ENCODE measurements at places on chromosomes 3 and 15.

- DNase-seq = no peak
These were observed 44.4 kb downstream of the TTBK2 start for GRCh38 chr15:42876224-42876623.

GRCh38 chr3:40827226-40827625 is 302.5 kb downstream of the ZNF621 start:
- DNase-seq = no peak

DNA sequence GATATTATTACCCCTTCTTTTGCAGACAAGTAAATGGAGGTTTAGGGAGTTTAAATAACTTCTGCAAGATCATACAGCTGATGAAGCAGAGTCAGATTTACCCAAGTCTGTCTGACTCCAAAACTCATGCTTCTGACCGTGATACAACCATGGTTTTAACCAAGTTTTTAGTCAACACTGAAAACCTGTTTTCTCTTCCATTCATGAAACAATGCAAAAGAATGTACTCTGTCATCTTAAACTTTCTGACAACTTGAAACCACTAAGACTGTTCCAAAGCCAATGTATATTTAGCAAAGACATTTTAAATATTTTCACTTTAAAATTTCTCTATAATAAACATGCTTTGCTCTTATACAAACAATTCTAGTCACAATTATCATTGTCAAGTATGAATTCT is 77.0 kb upstream of the RBMS3 start:
- DNase-seq = no peak

GRCh38 chr15:29322415-29322814 is 52.8 kb upstream of the NSMCE3 start:
- no peak for DNase-seq

DNA sequence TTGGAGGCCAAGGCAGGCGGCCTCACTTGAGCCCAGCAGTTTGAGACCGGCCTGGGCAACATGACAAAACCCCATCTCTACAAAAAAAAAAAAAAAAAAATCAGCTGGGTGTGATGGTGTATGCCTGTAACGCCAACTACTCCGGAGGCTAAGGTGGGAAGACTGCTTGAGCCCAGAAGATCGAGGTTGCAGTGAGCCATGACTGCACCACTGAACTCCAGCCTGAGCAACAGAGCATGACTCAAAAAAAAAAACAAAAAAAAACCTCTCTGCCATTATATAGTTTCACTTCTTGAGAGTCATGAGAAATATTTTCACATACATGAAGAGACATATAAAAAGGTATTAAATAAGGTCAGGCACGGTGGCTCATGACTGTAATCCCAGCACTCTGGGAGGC is 45.9 kb upstream of the CP start:
- no peak for DNase-seq

DNA sequence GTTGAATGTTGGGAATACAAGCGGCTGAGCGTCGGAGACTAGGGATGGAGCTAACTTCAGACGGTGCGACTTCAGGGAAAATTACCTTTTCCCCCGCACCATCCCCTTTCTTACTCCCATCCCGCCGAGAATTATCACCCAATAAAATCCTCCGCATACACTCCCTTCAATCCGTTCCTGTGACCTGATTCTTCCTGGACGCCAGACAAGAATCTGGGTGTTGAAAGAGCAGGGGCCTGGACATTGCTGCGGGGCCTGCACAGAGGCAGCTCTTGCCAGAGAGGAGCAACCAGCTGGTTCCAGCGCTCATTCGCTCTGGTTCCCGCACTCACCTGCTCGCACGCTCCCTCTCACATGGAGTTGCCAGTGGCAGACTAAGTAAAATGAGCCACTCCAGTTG is 241.9 kb downstream of the ALCAM start:
- no peak for DNase-seq

- DNase-seq = no peak
These were observed 6.6 kb downstream of the TM6SF1 start for GRCh38 chr15:83113881-83114674.

GRCh38 chr3:24781454-24781853 is 286.8 kb upstream of the THRB start:
- no peak for DNase-seq

DNA sequence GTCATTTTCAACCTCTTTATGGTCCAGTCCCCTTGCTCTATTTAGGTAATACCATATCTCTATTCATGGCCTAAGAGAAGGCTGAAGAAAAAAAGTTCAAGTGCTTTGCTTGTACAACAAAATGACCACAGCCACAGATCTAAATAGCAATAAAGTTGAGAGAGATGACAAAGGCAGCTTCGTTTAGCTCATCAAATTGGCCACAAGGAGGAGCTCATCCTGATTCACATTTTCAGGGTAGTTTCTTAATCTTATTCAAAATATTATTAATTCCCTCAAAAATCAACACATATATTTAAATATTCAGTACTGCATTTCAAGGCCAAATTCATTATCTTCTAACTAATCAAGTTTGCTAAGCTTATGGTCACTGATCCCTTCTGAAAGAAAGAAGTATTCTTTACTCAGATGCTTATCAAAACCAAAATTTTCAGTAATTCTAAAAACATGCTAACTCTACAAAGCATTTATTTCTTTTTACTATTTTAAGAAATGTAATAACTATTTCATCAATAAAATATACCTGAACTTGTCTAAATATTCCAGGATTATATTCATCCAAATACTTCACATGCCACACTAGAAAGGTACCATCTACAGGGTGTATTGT is 85.5 kb downstream of the DMXL2 start:
- no peak for DNase-seq

- DNase-seq = no peak
These were observed 52.8 kb downstream of the STAG1 start for GRCh38 chr3:136699271-136699828.

DNA sequence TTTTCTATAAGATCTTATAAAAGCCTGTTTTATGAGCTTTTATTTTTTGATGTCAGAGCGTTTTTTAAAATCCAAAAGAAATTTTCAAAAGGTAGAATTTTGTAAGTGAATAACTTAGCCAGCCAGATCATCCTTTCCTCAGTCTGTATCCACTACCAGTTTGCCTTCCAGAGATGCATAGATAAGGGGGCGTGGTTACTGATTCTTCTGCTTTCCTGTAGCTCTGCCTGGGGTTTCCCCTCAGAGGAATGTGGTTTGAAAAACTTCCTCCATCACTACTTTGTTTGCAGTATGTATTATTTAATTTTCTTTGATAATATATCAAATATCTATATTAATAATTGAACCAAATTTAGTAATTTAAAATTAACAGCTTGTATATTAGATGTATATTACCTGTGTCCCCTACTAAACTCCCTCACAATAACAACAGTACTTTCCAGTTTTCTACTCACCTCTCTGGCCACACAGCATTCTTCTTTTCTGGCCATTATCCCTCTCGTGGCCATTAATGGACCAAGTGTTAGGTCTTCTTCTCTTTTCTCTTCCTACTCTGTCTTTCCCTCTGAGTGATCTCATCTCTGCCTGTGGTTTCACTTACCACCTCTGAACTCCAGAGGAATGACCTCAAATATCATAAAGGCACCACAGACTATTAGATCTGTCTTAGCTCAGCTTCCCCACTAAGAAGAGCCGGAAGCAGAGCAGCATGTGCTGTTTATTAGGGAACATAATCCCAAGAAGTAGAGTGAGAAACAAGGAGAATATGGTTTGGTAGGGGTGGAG is 239.7 kb downstream of the UBE2E2 start:
- DNase-seq = peak; percentile 15

DNA sequence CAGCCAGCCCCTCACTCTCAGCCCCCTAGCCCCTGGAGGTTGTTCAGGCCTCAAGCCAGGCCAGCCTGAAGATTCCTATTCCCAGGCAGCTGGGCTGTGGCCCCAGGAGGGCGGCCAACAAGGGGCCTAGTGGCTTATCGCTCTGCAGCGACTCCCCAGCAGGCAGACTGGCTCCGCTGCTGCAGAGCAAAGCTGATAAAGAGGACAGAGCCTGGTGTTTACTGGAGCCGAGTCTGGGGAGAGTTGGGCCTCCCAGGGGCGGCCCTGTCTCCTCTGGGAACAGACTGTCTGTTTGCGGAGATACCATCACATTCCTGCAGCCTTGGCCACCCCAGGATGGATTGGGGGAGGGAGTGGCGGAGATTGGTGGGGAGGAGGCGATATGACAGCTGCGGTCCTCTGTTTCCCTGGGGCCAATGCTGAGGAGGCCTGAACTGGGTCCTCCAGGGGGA is 22.4 kb upstream of the SMAD6 start:
- no peak for DNase-seq

DNA sequence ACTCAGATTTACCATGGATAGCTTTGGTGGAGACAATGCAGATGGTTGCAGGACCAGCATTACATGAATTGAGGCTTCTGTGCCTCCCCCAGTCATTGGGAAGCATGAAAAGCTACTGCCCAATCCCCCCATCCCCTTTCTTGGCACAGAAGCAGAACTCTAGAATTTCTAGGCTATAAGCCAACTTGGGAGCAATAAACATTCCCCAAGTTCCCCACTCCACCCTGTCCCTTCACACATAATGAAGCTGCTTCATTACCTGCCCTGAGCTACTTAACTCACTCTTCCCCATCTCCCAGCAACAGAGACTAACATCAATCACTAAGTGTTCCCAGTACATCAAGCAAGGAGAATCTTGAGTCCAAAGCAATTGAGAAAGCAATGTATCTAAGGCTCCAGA is 164.5 kb downstream of the RORA start:
- DNase-seq = no peak

DNA sequence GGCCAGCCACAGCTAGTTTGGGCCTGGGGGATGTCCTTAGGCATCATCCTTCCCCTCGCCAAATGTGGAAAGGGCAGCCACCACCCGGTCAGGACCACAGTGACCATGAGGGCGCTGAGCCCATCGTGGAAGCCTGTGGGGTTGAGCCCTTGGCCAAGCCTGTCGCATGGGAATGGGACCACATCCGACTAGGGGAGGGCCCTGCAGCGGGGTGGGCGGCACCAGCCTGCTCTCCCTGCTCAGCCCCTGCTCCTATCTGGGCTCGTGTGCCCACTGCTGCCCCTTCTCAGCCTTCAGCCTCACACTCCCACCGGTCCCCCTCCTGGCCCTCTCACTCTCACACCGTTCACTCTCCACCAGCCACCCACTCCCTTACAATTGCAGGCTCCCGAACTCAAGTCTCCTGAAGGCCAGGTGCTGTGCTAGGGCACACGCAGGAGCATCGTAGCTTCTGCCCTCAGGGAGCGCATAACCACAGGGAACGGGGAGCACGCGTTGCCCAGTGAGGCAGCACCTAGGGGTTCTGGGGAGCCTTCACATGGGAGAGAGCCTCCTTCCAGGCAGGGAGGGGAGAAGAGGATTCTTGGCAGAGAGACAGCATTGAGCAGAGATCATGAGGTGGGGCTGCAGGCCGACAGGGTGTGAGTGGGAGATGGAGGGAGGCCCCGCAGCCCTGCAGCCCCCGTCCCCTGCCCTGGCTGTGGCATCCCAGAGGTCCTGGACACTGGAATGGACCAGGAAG is 26.1 kb downstream of the LOXL1 start:
- no peak for DNase-seq

DNA sequence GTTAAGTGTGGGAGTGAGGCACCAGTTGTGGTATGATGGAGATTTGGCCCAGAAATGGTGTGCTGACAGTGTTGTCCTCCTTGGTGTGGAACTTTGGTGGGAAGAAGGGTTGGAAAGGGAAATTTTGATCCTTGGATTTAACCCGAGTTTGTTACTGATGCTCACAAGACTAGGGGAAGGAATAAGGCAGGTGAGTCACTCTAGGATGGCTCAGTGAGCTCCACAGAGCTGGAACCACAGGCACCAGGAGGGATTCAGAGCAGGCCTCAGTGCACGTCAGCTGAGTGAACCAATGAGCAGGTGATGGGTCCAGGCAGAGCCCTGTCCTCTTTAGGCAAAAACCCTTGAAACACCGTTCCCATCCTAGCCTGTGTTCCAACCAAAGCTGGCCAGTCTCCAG is 11.4 kb downstream of the CHRD start:
- no peak for DNase-seq

Measured in CD4-positive, alpha-beta T cell treated with Interleukin-15 for 4 hours (primary cell).